ENCODE measurements at places on chromosomes 2 and 18.

DNA sequence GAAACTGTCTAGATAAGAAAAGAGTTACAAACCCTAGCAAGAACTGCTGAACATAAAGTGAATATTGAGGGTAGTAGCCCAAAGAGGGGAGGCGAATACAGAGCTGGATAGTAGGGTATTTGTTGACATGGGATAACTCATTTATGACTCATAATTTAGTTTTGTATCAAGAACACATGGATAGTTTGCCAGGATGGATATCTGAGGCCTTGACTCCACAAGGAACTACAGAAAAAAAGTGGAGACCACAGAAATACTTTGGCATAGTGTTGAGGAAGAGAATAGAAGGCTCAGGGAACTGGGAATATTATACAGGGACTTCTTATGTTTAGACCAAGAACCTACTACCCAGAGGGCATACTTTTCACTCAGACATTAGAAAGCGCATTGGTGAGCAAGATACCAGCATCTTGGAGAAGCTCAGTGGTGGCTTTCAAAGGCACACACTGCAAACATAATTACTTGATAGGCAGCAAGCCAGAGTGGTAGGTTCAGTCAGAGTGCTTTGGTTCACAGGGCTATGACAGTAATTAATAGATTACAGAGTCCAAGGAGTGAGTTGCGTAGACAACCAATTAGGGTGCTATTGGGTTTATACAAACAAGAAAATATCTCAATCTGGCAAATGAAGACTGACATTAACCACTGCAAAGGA is 51.9 kb upstream of the ZBTB7C start:
- no peak for DNase-seq

GRCh38 chr2:220034426-220035130 is 407.1 kb downstream of the SLC4A3 start:
- DNase-seq: no peak

GRCh38 chr18:23281626-23282436 is 146.5 kb downstream of the CABLES1 start:
- DNase-seq: no peak

GRCh38 chr2:189465076-189465475 is 23.8 kb downstream of the WDR75 start:
- DNase-seq: no peak

DNA sequence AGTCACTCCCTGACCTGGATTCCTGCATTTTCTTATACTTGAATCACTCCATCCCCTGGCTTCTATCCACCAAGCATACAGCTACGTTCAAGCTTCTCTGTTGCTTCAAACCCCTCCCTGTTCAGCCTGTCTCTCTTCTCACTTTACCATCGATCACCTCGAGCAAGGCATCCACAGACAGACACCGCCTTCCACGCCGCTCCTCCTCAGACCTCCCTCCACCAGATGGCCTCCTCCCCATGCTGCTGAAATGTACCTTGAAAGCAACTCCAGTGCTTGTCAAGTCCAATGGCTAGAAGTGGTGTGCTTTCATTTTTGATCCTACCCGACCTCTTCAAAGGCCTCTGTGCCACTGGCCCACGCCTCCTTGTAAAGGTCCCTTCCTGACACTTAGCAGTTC is 131.3 kb upstream of the ACAA2 start:
- peak; percentile 40 for DNase-seq

DNA sequence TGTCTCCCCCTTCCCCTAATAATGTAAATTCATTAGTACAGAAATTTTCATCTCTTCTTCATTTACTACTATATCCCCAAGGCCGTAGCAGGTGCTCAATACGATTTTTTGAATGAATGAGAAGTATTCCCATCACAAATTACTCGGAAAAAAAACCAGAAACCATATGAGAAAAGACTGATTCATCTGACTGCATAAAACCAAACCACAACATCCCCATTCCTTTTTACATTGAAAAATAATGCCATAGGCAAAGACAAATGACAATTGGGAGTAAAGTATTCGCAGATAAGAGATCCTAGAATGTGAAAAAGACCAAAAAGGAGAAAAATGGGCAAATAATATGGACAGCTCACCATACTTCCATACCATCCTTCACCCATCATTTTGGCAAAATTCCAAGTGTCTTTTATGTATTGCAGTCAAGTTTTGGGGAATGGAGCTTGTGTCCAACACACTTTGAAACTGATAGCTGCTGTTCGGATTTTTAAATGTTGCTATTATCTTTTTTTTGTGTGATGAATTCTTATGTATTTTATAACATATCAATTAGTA is 1.5 kb downstream of the ZC3H8 start:
- no peak for DNase-seq

DNA sequence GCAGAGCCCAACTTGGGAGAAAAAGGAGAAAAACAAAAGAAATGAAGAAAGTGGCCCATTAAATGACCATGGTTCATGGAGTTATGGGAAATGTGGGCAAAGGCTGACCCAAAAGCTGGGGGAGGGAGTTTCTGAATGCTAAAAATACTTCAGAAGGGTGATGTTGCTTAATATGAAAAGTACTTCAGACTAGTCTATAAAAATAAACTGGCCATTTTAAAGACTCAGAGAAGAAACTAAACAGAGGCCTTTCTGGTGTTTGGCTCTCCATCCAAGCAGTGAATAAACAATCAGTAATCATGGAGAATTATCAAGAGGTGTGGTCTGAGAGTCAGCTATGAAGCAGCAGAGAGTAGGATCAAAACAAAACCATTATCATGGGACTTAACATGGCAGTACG is 160.8 kb upstream of the MAPRE2 start:
- DNase-seq: no peak

DNA sequence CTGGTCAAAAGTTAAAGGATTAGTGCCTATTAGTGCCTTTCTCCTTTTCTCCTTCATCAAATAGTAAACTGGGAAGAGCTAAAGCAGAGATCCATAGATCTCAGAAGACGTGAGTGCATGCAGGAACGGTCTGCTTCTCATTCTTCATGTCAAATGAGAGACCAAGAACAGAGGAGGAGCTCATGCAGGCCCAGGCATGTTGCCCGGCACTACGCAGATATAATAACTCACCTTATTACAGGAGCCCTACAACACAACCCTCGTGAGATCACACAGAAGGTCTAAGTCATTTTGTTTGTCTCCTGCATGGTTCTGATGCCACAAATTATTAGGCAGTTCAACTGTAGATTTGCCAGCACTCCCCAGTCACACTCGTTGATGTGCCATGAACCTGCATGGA is 71.8 kb downstream of the CMPK2 start:
- no peak for DNase-seq

DNA sequence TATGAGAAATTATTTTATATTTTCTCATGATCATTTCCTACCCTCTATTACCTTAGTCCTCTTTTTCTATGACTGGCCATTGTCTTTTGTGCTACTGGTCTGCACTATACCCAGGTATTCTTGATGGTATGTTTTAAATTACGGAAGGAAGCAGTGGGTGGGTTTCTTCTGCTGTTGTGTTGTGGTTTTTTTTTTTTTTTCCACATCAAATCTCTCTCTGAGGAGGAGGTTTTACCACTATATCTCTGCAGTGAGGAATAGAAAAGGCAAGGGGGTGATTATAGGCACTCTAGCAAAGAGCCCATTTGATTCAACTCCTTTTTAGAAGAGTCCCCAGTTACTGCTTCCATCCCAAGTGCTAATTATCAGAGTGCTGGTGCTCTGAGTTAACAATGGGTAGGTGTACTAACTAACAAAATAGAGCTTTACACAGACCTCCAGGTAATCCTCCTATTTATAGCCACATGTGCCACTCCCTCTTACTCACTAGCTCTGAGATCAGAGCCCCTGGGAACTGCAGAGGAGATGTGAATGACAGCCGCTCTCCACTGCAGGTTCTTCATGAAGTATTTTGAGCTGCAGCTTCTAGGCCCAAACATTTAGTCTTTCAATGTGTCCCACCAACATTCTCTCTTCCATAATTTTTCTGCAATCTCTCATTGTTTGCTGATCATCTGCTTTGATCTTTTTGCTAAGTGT is 301.6 kb upstream of the GULP1 start:
- peak; percentile 17 for DNase-seq

- no peak for DNase-seq
These were observed 287.0 kb upstream of the CCDC68 start for GRCh38 chr18:55246278-55246677.

DNA sequence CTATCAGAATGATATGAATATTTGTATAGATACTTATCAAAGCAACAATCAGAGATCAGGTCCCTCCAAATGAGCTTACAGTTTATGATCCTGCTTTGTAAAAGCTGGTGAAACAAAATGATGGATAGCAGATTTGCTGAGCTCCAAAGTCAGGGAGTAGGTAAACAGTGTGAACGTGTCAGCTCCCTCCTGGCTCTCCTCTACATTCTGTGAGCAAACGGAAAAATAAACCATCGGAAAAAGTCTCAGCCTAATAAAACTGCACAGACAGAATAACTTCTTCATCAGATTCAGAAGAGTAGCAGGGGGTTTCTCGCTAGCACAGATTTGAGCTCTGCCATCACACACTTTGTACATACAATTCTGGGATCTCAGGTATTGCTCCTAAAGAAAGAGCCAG is 51.3 kb downstream of the BCL11A start:
- no peak for DNase-seq

DNA sequence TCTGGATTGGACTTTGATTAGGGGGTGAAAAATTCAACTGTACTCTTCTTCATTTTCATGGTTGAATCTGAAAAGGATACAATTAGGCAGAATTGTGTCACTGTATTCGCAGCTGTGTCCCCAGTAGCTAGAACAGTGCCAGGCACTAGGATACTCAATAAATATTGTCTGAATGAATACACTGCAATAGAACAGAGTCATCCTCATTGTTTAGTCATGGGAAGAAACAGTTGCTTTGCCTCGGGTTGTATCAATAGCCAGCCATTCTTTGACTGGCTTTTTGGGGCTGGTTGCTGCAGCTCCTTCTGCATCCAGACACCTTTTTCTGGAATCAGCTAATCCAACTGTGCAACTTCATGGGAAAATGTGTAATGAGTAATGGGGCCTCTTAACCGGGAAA is 18.1 kb upstream of the DYNC1I2 start:
- no peak for DNase-seq

GRCh38 chr2:234178330-234179030 is 128.0 kb downstream of the SPP2 start:
- DNase-seq: no peak

DNA sequence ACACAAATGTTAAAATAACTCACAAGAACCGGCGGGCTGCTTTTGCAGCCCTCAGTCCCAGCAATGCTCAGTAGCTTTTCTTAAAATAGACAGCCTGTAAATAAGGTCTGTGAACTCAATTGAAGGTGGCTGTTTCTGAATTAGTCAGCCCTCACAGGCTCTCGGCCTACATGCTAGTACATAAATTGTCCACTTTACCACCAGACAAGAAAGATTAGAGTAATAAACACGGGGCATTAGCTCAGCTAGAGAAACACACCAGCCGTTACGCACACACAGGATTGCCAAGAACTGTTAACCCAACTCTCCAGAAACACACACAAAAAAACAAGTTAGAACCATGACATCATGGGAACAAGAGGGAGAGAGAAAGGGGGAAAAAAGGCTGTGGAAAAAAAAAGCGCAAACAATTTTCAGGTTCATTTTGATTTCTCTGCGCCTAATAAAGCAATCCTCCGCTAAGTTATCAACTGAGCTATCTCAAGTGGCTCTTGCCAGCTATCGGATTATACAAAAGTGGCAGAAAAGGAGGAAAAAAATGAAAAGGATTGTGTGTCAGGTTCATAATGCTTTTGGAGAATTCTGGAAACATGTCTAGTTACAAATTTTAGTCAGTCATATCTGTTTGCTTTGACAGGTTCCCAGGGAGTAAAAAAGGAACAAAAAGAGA is 89.1 kb downstream of the ZEB2 start:
- DNase-seq: no peak

- no peak for DNase-seq
These were observed 65.5 kb downstream of the CCBE1 start for GRCh38 chr18:59631583-59632181.

GRCh38 chr2:105593221-105593967 is 151.3 kb upstream of the NCK2 start:
- DNase-seq: no peak

DNA sequence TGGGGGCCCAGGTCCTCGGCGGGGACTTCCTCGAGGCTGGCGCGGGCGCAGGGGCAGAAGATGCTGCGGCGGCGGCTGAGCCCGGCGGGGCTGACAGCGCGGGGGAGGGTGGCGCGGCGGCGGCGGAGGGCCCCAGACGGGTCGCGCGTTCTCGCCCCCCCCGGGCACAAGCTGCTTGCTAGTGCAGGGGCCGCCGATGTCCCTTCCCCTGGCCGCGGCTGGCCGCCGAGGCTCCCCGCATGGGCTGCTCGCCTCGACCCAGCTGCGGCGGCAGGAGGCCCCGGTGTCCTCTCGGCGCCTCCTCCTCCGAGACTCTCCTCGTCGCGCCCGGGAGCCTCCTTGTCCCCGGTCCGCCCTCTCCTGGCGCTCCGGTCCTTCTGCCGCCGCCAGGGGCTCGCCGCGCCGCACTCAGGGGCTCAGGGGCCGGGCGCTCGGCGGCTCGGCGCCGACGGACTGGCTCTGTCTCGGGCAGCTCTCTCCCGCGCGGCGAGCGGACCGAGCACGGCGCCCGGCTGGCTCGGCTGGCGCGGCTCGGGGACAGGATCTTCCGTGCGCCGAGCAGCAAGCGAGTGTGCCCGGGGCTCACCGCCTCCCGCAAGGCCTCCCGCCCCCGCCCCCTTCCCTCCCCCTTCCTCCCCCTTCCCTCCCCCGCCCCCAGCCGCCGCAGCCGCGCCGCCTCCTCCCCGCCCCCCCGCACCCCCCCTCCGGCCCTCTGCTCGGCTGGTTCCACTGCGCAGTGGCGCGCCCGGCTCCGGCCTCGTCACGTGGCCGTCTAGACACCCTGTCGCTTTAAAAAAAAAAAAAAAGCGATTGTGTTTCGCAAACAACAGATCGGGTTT is 902 bp upstream of the SMAD7 start:
- DNase-seq: peak; percentile 73

DNA sequence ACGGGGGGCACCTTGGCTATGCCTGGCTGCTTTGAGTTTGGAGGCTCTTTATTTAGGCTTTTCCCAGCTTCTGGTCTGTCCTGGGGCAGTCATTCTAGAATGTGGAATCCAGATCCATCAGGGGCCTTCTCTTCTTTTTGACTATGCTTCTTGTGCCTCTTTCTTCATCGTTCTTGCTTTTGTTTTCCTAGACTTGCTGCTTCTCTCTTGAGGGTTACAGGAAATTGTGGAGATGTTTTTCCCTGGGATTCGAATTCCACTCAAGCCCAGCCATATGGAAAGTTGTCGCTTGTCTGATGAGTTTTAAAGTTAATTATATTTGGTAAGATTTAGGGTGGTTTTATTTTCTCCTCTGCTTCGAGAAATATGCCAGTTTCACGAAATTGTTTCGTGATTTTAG is 2.4 kb downstream of the GLI2 start:
- no peak for DNase-seq

GRCh38 chr18:58394602-58395425 is 234.1 kb downstream of the ALPK2 start:
- no peak for DNase-seq

GRCh38 chr2:171878481-171878993 is 15.5 kb downstream of the SLC25A12 start:
- no peak for DNase-seq

GRCh38 chr18:78939105-78939504 is 40.5 kb upstream of the SALL3 start:
- DNase-seq: no peak

All from activated CD4-positive, alpha-beta T cell treated with anti-CD3 and anti-CD28 coated beads, Interleukin-2, amount 10 ng/mL, durations not matched to agents 7 days and 5 days (primary cell).